Heart left ventricle (tissue), 16 donors: ENCODE measurements at places on chromosomes 11 and 22.
A peak's percentile ranks its signal among the peaks of the same experiment; 100 is the strongest.

- DNase-seq = no peak
These were observed 651.1 kb downstream of the METTL15 start for GRCh38 chr11:28759311-28759710.

GRCh38 chr22:45499746-45500145 is 2.9 kb upstream of the FBLN1 start:
- peak; percentile 25 for DNase-seq

GRCh38 chr22:29041408-29041807 is 20.2 kb downstream of the C22orf31 start:
- DNase-seq = no peak

DNA sequence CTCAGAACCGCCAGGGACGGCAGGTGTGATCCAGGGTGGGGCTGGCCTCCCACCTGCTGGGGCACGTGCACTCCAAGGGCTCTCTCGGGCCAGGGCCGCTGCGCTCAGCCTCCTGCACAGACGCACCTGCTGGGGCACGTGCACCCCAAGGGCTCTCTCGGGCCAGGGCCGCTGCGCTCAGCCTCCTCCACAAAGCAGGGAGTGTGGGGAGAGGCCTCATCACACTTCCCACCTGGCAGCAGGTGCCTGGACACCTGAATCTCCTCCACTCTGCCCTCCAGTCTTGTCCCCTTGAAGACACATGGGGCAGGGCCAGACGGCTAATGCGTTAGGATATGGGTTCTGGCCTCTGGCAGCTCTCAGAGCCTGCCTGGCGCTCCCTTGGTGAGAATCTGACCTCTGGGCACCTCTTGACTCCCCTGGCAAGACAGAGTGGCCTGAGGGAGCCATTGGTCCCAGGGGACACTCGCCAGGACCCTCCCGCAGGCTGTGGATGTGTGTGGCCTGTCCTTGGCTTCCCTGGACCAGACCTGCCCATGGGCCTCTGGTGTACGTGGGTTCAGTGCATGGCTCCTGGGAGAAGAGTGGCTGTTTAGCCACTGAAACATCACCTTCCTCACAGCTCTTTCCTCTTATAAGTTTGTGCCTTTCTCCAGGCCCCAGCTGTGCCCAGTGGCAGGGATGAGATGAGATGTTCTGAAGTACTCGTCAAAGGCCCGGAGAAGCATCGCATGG is 73.5 kb downstream of the BRD1 start:
- no peak for DNase-seq

DNA sequence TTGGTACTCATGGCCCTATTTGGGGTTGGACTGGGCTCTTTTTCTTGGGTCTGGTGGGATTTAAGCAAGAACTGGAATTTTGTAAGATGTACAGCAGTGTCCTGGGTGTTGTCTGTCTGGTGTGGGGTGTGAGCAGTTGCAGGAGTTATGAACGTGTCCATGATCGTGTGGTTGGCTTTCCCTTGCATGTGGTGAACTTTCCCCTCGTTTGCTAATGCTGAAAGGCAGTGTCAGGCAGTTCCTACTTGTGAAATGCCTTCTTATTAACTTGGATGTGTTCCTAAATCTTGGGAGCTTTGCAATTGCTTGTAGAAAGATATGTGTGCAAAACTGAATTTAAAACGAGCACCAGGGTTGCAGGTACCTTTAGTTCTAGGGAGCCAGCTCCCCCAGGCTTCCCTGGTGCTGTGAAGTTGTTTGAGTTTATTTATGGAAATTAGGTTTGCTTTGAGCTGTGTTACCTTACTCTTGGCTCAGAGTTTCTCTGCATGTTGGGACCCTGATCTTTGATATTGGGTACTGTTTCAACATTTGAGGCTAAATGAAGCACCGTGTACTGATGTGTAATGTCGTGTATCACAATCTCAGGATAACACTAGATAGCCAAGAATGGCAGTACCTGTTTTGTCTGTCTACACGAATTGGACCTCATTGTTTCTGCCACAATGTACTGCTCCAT is 35.8 kb upstream of the HSD17B12 start:
- DNase-seq = no peak

GRCh38 chr11:64862987-64863390 is 15.4 kb downstream of the EHD1 start:
- peak; percentile 81 for DNase-seq

DNA sequence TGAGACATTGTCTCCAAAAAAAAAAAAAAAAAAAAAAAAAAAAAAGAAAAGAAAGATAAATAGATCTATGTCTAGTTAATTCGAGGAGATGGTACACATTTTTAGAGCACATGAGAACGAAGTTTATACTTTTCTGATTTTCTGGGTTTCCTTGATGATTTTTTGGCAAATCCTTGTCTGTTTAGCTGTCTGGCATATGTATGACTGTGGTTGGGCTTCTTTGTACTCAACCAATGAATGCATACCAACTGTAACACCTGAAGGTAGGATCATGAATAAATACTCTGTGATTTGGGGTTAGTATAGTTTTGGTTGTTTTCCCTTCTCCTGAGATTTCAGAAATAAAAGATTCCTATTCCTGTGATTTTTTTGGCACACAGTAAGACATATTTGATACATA is 63.1 kb downstream of the ARHGEF12 start:
- no peak for DNase-seq

GRCh38 chr11:67500831-67501715 is 4.1 kb downstream of the PITPNM1 start:
- no peak for DNase-seq

GRCh38 chr22:44952863-44953746 is 56.7 kb downstream of the PHF21B start:
- DNase-seq = no peak

- peak; percentile 64 for DNase-seq
These were observed 712 bp downstream of the HSPB2 start for GRCh38 chr11:111913031-111913861.

DNA sequence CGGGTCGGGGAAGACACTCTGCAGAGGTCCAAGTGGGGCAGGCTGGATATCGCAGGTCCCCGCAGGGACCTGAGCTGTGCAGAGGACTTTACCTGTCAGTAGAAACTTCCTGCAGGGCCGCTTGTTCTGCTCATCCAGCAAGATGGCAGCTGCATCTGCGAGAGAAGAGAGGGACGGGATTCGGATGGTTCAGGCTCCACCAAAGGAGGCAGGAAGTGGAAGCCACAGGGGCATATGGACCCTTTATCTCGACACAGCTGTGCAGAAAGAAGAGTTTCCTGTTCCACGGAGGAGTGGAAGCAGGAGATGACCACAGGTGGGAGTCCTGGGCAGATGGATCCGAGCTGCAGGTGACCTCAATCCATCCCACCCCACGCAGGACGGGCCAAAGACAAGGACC is 22.5 kb downstream of the CABP7 start:
- no peak for DNase-seq

DNA sequence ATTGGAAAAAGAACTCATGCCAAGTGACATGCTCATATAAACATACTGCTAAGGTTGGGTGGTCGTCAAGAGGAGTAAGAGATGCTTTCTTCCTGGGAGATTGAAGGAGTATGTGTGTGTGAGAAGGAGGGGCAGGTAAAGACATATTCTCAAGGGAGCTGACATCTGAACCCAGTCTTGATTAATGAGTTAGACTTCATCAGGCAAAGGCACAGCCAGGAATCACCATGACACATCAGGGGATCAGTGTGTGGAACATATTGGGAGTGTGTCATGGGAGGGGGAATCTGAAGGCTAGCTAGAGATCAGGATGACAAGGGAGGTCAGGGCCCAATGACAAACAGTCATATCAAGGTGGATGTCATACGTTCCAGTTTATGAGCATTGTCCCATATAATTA is 14.9 kb downstream of the CNTF start:
- DNase-seq = no peak

DNA sequence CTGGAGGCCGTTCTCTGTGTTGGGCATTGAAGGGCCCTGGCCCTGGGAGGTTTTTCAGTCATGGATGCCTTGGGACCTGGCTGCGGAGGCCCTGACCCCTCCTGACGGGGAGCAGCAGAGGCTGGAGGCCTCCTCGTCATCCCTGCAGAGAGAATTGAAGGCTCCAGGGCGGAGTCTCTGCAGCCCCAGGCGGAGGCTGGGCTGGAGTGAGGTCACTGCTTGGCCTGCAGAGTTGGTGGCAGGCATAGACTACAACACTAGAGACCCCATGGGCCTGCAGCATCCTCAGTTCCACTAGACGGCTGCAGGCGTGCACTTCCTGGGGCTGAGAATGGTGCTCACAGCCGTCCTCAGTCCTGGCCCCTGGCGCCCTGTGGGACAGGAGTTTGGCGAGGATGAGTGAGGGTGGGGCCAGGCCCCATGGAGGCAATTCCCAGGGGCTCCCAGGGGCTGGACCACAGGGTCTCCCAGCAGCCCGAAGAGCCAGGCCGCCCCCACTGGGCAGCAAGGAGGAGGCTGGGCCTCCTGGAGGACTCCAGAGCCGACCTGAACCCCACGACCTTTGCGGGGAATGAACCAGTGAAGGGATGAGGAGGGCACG is 1194.9 kb downstream of the BRD1 start:
- no peak for DNase-seq

DNA sequence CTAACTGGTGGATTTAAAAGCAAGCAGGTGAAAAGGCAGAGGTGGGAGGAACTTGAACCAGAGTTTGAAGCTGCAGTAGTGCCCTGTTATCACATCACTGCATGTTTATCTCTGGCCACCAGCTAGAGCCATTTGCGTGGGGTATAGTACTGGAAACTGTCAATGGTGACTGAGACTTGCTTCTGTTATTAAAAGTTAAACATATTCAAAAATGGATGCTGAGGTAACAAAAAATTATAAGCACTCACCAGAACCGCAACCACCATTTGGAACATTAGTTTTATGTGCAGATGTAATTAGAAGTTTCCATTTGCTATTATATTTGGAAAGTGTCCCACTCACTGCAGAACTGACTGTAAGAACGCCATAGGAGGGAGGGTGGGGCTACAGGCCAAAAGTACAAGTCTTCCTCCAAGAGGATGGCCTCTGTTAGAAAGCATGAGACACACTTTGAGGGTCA is 1.2 kb upstream of the CD59 start:
- DNase-seq = no peak

DNA sequence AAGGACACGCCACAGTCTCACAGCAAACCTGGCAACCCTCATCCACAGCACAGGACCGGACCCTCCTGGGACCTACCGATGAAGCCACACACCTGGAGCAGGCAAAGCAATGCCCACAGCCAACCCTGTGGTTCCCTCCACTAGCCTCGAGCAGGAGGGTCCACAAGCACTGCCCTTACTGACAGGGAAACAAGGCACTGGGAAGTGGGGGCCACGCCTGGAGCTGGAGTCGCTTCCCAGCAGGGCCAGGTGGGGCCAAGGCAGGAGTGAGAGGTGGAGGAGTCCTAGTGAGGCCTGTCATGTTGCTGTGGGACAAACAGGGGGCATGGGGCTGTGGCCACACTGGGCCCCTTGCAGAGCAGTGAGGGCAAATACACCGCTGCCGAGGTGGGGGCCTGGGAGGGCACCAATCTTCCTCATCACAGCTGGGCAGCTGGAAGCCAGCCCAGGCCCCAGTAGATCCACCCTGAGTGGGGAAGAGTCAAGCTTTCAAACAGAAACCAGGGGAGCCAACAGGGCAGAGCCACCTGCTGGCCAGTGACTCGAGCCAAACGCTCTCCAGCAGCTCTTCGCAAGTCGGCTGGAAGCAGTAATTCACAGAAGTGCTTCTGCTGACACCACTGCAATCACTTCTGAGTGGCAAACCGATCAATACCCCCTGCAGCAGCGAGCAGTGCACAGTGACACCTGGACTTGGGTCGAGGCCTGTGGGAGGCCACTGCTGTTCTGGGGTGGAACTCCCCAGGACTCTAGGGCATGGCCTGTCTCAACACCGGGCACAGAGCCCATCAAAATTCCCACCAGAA is 13.7 kb downstream of the SULT4A1 start:
- peak; percentile 23 for DNase-seq

DNA sequence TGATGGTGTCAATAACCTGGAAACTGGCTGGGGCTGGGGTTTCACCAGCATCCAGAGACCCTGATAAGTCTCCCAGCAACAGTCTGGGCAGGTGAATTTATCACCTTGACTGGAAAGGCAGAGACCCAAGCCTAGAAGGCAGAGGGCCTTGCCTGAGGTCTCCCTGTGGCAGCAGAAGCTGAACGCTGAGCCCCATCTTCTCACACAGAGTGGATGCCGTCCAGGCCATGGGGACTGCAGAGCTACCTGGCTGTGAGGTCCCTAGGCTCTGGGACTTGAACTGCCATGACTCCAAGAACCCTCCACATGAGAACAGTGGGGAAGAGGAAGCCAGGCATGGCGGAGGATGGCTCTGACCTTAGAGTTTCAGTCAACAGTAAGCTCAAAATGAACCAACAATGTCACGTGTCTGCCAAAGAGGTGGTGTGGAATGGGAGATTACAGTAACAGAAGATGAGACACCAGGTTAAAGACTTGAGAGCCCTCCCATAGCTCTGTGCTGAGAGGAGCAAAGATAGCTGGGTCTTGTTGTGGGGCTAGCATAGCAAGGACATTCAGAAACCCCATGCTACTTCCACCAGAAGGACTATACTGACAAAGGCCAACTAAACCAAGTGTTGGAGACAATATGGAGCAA is 79.1 kb upstream of the LINC01488 start:
- no peak for DNase-seq

GRCh38 chr11:96763244-96763643 is 373.4 kb downstream of the JRKL start:
- no peak for DNase-seq

GRCh38 chr22:44329179-44329796 is 16.5 kb upstream of the SHISAL1 start:
- no peak for DNase-seq

GRCh38 chr11:128886406-128887124 is 4.6 kb upstream of the KCNJ5 start:
- no peak for DNase-seq

DNA sequence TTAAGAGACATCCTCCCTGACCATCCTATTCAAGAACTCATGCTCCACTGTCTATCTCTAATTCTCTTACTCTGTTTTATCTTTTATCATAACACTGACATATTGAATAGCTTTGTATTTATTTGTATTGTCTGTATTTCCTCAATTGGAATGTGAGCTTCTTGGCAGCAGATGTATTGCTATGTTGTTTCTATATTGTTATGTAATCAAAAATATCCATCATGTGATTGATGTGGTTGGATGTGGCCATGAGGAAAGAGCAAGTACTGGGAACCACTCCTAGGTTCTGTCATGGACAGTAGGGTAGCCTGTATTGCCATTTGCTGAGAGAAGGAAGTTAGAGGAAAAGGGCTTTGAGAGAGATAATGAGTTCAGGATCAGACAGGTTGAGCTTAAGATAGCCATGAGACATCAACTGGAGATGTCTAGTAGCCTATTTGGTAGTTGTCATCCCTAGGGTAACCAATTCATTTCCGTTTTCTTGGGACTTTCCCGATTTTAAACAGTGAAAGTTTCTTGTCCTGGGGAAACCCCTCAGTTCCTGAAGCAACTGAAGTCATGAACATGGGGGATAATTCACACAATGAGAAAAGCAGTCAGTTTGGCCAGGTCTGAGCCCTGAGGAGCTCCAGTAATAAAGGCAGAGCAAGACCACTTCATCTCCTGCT is 404.5 kb downstream of the INSC start:
- no peak for DNase-seq

GRCh38 chr11:86292912-86293616 is 9.0 kb upstream of the HIKESHI start:
- DNase-seq = no peak

DNA sequence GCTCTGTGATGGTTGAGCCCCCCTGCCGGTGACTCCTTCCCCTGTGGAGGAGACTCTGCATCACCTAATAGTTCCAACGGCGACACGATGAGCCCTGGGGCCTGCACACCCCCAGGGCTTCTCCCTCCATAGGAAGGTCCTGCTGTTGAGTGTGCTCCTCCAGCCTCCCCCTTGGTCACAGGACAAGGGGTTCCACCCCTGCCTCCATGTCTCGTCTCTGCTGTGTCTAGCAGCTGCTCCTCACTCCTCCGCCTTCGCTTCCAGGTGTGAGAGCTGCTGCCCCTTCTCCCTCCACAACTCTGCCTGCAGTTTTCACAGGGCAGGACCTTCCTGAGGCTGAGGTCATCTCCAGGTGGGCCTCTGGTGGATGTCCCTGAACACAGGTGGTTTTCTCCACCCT is 1416.1 kb downstream of the TBC1D22A start:
- DNase-seq = no peak
